ENCODE measurements at places on chromosomes 16 and 17. TPM values are rescaled to one million over a fixed set of nuclear protein-coding genes. Genes with fewer than 3 reads are reported as not detected.

Gene MRM1
- 6.9 TPM for total RNA-seq

Gene TMEM219
- total RNA-seq, result 100 TPM

Gene SLC46A1
- total RNA-seq, result 3.6 TPM

Gene ZFPM1
- total RNA-seq, result 2.1 TPM

Gene TAC4
- total RNA-seq, result not detected

Gene CACNG5
- not detected for total RNA-seq

Gene CXCL16
- total RNA-seq, result 0.83 TPM

Gene ZNF598
- total RNA-seq, result 10.8 TPM

Gene ANKRD13B
- 6.3 TPM for total RNA-seq

Gene USP32
- total RNA-seq, result 82.7 TPM

Gene OTOP2
- total RNA-seq, result not detected

Gene TMIGD1
- total RNA-seq, result not detected

Gene HOXB4
- 8.9 TPM for total RNA-seq

Gene SCARF1
- total RNA-seq, result 0.99 TPM

Gene TBX2
- total RNA-seq, result 98.1 TPM
